ENCODE measurements at places on chromosomes 12 and 14.

- DNase-seq = no peak
Observed at GRCh38 chr12:59383079-59383822, 212.6 kb upstream of the SLC16A7 start.

- no peak for DNase-seq
Observed at GRCh38 chr12:80100591-80100990, 1.3 kb downstream of the OTOGL start.

DNA sequence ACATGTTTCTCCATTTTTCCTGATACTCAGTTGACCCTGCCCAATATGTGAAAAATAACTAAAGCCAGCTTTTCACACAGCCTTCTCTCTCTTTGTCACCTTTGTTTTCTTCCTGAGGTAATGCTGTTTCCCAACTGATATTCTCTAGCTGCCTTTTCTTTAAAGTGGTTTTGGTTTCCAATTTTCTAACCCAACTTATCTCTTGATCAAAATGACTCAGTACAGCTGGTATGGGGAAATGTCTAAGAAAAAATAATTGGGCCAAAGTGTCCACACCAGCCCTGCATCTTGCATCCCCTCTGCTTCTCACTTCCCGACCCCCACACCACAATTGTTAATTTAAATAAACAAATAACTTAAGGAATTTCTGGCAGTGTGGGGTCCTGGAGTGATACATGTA is 193.8 kb downstream of the SYT1 start:
- no peak for DNase-seq

DNA sequence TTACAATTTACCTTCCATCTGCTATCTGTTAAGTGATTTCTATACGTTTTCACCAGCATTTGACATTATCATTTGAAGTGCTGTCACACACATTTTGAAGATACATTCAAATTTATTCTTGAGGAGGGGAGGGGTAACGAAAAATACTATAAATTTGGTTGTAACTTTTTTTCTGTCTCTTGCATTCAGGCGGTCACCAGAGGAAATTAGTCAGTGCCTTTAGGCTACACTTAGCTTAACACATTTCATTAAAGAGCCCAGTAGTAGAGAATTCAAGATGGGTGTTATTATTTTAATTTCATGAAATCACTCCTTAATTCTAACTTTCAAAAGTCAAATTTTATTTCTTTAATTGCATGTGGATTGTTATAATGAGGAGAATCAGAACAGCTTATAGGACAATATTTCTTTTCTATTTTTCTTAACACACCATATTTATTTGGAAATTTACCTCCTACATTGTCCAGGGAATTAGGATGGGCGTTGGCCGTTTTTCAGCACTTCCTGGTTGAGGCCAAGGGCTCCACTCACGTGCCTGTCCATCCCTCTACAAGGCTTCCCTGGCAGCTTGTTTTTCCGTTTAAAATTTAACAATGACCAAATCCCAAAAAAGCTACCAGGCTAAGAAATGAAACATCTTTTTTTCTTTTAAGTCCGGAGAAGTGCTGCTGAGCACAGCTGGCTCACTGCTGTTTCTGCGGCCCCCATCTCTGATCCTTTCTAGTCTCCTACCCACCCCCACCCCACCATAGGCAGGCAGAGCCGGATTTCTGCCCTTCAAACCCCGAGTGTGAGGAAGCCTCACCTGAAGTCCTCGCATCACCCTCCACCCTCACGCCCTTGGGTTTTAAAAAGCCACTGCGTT is 1.1 kb upstream of the FAR2 start:
- DNase-seq = no peak

DNA sequence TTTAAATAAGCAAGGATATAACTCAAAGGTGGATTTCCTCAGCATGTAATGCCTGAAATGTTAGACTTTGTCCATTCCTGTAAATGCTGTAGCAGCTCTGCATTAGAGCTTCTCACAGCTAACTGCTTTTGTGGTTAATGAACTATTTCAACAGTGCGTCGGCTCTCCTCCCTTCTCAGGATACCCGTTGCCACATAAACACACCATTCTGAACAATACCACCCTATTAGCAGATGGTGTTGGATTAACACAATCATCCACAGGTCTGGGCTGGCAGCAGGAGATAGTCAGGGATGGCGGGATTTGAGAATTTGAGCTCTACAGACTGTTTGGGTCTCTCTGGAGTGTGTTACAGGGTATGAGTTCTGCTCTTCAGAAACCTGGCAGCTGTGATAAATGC is 33.5 kb upstream of the C12orf42 start:
- no peak for DNase-seq

DNA sequence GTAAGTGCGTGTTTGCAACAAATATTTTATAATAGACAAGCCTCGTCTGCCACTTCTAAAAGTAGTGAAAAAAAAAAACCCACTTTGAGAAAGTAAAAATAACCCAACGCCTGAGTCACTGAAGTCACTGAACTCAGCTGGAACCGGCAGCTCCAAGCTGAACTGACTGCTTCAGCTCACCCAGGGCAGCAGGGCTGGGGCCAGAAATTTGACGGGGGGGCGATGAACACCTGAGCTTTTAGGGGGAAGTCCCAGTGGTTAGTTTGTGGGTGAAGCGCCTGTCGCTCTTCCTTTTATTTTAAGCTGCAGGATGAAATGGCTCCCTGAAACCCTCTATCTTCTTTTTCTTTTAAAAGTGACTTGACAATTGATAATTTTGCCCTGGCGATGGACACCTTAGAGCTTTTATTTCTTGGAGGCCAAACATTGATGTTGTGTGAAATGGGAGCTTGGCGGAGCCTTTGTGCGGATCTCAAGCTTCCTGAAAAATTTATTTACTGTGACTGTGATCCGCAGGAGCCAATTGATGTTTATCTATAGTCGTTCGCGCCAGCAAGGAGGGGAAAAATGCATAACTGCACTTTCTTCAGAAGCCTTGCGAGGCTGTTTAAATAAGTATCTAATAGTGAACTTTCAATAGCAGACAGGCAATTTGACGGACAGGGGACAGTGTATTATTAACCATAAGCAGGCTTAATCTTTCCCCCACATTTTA is 173.2 kb upstream of the MYL2 start:
- peak; percentile 16 for DNase-seq

Measured in stimulated activated CD4-positive, alpha-beta T cell treated with anti-CD3 and anti-CD28 coated beads, Interleukin-15, amount 100 ng/mL, for 1 hour (primary cell).